Heart left ventricle (tissue), 16 donors: ENCODE measurements at places on chromosomes 11 and 22. TPM values are rescaled to one million over a fixed set of nuclear protein-coding genes. Genes with fewer than 3 reads are reported as not detected.

The BDNF gene
- total RNA-seq, result 3.1 TPM

The SLC3A2 gene
- total RNA-seq, result 65.0 TPM

DNA sequence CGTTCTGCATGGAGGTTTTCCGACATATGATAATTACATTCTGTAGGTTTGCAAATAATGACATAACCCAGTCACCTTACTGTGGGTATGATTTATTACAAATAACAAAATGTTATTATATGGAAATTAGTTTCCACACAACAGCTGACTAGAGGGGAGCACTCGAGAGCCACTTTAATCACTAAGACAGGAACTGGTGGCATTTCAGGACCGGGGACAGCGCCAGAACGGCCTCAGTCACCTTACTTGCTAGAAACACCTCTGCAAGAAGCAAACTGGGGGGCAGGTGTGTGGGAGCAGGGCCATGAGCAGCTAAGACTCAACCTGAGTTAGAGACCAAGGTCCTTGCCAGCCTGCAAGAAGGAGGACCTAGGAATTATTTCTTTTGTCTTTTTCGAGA lies 199.9 kb downstream of the DSCAML1 start:
- peak; percentile 44 for DNase-seq

DNA sequence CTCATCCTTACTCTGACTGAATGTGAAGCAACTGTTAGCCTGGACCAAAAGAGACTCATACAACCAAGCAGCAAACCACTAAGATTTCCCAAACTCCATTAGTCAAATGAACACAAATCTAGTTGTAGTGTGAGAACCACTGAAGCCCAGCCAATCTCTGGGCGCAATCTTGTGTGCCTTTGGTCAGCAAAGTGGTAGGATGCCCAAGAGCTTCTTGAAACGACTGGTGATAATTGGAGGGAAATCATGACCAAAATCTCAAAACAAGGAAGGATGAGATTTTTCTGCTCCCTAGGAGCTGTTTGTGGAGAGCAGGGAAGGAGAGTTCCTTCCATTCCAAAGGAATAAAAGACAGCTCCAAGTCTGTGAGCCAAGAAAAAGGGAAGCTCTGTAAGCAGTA lies 24.0 kb downstream of the F2 start:
- no peak for DNase-seq

DNA sequence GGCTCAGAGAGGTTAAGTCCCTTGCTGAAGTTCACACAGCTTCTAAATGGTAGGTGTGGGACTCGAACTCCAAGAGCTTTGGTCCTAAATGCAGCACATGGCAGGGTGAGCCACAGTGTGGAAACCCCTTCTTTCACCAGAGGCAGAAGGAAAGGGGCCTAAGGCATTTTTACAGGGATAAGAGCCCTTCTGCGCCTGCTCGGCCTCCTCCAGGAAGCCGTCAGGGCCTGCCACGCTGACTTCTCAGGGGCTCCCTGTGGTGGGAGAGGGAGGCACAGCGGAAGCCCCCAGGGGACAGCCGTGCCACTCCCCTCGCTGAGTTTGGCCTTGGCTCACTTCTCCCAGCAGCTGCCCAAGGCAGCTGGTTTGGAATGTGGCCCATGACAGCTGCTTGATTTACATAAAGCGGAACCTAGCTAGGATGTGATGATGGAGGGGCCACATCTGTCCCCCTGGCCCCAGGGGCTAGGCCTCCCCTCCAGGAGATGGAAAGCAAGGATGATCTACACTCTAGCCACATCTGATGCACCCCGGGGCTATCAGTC lies 35.4 kb downstream of the CD82 start:
- DNase-seq, result peak; percentile 61

- DNase-seq, result no peak
Measured at GRCh38 chr22:48370508-48371325, 1457.0 kb downstream of the BRD1 start.

DNA sequence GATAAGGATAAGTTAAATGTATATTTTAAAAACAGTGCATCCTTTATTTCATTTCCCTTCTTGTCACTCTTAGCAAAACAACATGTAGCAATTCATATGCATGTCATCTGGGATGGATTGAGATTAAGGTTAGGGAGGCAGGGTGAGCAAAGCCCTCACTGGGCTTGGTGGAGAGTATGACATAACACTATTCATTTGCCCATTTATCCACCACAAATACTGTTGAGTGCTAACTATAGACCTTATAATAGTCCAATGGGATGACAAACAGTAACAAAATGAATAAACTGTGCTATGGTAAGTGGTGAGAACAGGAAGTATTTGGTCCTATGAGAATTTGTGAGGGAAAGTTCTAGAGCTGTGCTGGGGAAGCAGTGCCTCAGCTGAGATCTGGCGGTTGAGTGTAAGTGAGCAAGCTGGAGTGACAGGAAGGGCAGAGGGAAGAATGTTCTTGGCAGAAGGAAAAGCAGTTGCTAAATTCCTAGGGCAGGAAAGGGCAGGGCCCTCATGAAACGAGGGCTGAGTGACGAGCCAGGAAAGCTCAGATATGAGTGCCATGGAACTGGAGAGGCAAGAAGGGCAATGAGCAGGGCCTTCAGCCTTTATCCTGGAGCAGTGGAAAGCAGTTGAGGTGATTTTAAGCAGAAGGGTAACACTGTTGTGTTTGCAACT lies 6.7 kb downstream of the HSD17B12 start:
- DNase-seq, result peak; percentile 77

- DNase-seq, result no peak
Measured at GRCh38 chr11:12235947-12236743, 125.8 kb downstream of the MICAL2 start.

GRCh38 chr22:29306835-29307595 lies 565 bp downstream of the GAS2L1 start:
- peak; percentile 93 for DNase-seq

- no peak for DNase-seq
Measured at GRCh38 chr11:46253258-46254132, 24.0 kb upstream of the CREB3L1 start.
